ENCODE measurements at places on chromosomes 5 and 9. TPM values are rescaled to one million over a fixed set of nuclear protein-coding genes. Genes with fewer than 3 reads are reported as not detected.

DNA sequence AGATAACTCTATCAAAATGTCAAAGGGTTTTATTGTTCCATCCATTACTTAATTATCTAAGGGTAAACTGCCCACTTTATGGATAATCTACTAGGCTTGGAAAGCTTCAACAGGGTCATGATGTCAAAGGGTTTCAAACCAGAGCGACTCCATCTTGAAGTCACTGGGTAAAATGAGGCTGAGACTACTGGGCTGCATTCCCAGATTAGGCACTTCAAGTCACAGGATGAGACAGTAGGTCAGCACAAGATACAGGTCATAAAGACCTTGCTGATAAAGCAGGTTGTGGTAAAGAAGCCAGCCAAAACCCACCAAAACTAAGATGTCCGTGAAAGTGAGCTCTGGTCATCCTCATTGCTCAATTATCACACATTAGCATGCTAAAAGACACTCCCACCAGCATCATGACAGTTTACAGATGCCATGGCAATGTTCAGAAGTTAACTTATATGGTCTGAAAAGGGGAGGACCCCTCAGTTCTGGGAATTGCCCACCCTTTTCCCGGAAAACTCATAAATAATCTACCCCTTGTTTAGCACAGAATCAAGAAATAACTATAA lies 138.6 kb downstream of the GNAQ start:
- DNase-seq, result no peak

DNA sequence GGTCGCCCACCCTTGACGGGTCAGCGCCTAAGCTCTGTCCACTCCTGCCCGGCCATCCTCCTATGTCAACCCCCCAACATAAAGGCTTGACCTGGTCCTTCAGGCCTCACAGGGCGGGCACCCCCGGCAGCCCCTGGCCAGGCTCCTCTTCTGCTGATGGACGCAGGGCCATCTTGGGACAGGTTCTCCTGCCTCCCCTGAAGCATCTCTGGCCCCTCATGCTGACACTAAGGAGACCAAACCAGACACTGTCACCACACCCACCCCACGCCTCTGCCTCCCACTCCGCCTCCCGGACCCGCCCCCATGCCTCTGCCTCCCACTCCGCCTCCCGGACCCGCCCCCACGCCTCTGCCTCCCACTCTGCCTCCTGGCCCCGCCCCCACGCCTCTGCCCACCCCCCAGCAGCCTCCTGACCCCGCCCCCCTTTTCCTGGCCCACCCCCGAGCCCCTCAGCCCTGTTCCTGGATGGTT lies 6.8 kb downstream of the OBP2A start:
- no peak for DNase-seq

DNA sequence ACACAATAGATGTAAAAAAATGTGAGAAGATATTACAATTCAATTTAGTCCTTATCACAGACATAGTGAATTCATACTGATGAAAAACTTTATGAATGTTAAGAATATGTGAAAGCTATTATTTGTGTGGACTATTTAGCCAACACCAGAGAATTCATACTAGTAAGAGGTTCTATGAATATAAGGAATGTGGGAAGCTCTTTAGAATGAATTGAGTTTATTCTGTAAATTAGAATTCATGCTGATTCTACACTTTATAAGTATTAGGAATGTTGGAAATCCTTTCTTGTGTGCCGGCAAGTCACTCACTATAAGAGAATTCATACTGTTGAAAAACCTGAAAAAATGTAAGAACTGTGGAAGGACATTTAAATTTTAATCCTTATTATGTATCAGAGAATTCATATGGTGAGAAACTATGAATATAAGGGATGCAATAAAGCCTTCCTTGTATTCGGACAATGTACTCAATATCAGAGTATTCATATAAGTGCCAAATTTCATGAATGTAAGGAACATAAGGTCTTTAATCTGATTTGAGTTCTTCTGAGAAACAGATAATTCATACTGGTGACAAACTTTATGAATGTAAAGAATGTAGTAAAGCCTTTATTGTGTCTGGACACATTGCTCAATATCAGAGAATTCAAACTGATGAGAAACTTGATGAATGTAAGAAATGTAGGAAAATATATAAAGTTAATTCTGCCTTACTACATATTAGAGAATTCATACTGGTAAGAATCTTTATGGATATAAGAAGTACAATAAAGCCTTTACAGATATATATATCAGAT lies 21.6 kb upstream of the PCDHA1 start:
- DNase-seq, result no peak

PAEP gene
- not detected for total RNA-seq

ITK gene
- total RNA-seq, result 2.6 TPM
